Muscle of back (tissue), 13 donors: ENCODE measurements at places on chromosomes 4 and X. TPM values are rescaled to one million over a fixed set of nuclear protein-coding genes. Genes with fewer than 3 reads are reported as not detected.
A peak's percentile ranks its signal among the peaks of the same experiment; 100 is the strongest.

The POU3F4 gene
- polyA plus RNA-seq = not detected

The SULT1B1 gene
- 1.2 TPM for polyA plus RNA-seq

The SSX2 gene
- not detected for polyA plus RNA-seq

The LIMCH1 gene
- polyA plus RNA-seq = 117 TPM

The TMEM154 gene
- polyA plus RNA-seq = 1.1 TPM

DNA sequence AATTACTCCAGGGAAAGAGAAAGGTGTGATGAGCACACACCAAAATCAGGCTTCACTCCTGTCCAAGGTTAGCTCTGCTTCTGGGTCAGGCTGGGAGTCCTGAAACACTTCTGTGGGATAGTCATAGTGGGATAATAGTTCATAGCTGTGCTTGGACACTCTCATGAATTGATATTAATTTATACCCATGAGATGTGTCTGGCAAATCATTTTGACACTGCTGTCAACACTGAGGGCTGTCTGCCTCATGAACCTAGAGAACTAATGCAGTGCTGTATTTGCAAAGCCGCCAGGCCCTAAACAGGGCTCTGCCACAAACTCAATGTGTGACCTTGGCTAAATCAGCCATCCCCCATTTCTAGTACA lies 24.5 kb upstream of the PGRMC1 start:
- no peak for DNase-seq

DNA sequence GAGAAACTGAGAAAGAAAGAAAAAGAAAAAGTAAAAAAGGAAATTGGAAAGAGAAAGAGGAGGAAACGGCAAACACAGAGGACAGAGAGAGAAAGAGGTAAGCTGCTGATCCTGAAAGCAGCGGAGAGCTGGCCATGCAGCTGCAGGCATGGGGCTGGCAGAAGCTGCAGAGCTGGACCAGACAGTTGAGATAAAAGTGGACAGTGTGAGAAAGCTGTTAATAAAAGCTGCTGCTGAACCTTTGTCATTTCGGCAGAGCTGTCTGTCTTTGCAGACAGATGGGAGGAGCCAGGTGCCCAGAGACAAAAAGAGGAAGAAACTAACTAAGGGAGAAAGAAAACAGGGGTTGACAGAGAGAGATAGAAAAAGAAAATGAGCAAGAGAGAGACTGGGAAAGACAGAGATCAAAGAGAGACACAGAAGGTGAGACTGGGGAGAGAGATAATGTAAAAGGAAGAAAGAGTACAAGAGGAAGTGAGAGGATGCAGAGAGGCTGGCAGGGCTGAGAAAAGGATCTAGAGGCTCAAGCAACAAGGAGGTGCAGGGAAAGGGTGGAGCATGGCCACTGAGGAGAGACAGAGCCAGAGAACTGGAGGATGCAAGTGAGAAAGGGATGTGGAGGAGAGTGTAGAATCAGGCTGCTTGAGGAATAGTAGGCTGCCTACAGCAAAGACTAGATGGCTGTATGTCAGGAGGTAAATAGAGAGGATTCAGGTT lies 376.8 kb upstream of the FGF16 start:
- DNase-seq = no peak

- DNase-seq = no peak
Measured at GRCh38 chrX:22147942-22148341, 115.8 kb downstream of the PHEX start.

DNA sequence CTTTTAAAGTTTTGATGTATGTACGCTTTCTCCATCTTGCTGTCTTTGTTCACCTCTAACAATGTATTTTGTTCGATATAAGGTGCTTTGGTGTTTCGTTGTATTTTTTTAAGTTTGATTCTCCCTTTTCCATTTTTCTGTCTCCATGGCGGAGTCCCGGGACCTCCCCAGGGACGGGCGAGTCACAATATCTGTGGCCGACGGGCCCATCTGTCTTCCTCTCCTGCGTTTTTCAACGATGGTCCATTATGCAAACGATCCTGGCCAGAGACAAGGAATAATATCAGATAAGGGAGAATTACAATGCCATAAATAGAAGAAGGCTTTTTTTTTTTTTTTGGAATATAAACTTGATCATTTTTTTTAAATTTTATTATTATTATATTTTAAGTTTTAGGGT lies 112.3 kb upstream of the SHOX start:
- DNase-seq = no peak

- DNase-seq = peak; percentile 88
Measured at GRCh38 chrX:131802836-131803626, 220.1 kb upstream of the STK26 start.

DNA sequence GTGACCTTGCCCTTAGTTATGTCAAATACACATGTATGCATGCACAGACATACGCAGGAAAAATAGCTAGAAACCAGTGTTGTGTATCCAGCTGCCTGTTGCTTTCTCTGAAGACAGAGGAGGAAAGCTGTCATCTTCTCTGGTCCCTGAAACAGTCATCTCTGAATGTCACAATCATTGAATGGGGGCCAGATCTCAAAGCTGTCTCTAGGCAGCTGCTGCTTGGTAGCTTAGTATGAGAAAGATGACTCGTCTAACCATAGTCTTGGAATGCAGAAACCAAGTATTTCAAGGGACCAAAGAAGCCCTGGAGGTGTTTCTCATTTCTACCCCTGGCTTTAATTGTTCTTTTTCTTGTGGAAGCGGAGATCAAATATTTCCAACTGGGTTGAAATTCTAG lies 4.0 kb downstream of the GRIA3 start:
- no peak for DNase-seq

GRCh38 chr4:158998624-158999023 lies 104.3 kb upstream of the RAPGEF2 start:
- no peak for DNase-seq
